ENCODE measurements at places on chromosomes 1 and 21.

- no peak for DNase-seq
Observed at GRCh38 chr1:44603718-44604117, 70.6 kb downstream of the TMEM53 start.

GRCh38 chr1:149896575-149896974 is 2.8 kb upstream of the BOLA1 start:
- DNase-seq: no peak

- DNase-seq: no peak
Observed at GRCh38 chr1:152505083-152505482, 5.5 kb upstream of the LCE5A start.

- DNase-seq: no peak
Observed at GRCh38 chr1:67689267-67690017, 4.4 kb downstream of the GADD45A start.

DNA sequence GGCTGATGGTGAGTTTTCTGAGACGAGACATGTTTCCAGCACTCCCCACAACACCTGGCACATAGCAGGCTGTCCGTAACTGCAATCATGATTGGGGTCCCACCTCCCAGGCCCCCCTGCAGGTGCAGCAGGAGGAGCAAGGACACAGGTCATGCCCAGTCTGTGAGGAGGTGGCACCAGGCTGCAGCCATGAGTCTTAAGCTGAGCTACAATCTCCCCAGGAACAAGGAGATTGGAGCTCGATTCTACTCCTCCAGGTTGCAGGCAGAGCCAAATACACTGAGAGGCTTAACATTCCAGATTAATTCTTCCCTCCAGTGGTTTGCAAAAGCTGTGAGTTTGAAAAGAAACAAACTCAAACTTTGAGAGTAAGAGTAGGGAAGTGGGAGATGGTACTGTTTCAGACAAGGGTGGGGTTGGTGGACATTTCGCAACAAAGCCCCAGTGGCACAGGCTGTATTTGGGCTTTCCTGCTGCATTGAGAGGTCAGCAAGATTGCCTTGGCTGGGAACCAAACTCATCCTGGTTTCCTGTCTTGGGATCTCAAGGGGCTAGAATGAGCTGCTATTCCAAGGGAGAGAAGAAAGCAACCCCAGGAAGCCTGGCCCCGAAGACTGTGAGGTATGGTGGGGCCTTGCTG is 64.8 kb upstream of the GALNT2 start:
- DNase-seq: no peak

GRCh38 chr1:24281591-24281990 is 37.6 kb upstream of the GRHL3 start:
- no peak for DNase-seq

DNA sequence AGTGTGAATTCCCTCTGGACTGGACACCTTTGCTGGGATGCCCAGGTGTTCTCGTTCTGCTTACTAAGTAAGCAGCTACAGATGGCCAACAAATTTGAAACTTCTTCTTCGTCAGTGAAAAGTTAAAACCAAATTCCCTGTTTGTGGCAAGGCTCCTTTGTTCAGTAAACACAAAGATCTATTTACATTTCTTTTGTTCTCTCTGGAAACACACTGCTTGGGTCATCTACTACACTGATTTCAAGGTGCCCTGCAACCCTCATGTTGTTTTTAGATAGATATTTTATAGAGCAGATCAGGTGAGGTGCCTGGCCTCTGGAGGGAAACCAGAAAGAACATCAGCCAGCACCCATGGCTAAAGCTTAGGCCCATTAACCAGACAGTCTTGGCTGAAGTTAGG is 157.2 kb upstream of the UBE2U start:
- DNase-seq: no peak

DNA sequence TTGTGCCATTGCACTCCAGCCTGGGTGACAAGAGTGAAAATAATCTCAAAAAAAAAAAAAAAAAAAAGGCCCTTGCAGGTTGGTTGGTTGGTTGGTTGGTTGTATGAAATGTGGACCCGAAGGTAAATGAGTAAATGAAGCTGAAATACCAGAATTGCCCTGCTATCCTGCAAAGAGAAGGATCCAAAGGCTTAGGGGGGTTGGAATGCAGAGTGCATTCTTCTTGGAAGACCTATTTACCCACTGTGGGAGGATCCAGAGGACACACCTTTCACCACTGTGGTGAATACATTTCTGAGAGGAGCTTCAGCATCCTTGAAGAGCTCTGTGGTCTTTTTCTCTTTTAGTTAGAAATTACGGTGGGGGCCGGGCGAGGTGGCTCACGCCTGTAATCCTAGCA is 28.7 kb upstream of the EIF4G3 start:
- no peak for DNase-seq

GRCh38 chr1:7645751-7646048 is 125.4 kb upstream of the VAMP3 start:
- no peak for DNase-seq

DNA sequence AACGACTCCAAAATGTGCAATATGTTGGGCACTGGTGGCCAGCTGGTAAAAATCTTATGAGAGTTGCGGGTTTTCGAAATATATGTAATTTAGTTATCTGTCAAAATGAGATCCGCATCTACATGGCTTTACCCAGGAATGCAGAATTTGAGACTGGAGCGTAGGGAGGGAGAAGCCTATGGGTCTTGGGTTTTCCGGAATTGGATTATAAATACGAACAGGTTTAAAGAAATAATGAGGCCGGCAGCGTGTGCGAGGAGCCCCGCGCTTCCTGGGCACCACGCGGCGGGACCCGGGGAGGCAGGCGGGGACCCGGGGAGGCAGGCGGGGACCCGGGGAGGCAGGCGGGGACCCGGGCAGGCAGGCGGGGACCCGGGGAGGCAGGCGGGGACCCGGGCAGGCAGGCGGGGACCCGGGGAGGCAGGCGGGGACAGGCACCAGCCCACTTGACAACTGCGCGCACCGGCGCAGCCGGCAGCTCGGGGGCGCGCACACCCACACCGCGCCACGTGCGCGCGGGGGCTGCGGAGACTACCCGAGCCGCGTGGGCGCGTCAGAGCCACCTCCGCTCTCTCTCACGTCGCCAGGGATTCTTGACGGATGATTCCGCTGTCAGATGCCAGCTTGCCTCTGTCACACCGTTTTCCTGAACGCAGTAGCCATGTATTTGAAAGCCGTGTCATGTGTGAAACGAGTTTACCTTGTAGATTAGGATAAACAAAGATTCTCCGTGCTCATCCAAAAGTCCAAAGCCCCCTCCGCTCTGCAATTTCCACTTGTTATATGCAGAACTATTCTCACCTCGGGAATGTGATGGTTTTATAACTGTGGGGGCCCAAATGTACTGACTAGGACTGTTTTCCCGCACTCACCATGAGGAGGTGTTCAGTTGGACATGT is 54.3 kb upstream of the HNRNPU start:
- no peak for DNase-seq

DNA sequence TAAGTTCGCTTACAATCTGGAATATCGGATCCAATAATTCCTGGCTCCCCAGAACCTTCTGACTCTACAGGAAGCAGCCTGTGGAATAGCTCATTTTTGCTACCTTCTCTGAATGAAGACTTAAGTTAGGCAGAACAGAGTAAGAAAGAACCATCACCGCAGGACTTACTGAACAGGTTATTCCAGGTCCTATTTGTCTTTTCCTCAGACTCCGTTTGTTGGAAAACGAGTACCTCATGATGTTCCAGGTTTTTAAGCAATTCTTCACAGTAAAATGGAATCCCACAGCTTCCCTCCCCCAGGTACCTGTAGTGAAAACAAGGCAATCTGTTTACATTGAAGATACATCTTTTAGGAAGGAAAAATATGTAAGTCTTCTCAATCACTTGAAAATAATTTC is 59.8 kb downstream of the ADCY10 start:
- no peak for DNase-seq

GRCh38 chr1:248885646-248886045 is 20.4 kb upstream of the PGBD2 start:
- no peak for DNase-seq

DNA sequence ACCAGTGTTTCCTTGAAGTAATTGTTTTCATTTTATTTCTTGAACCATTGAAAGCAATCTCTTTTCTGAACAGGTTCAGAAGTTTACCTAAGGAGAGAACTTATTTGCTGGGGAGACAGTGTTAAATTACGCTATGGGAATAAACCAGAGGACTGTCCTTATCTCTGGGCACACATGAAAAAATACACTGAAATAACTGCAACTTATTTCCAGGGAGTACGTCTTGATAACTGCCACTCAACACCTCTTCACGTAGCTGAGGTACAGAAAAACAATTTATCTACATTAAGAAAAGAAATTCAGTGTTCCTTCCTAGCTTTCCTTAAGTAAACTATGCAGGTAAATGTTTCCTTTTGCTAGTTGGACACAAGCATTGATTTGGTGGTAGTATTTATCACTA is 27.4 kb downstream of the AGL start:
- no peak for DNase-seq

GRCh38 chr1:111850109-111850508 is 94.4 kb downstream of the DDX20 start:
- no peak for DNase-seq

- no peak for DNase-seq
Observed at GRCh38 chr1:155608888-155609225, 1.2 kb upstream of the MSTO1 start.

- DNase-seq: peak; percentile 93
Observed at GRCh38 chr1:41629571-41629970, 145.1 kb upstream of the EDN2 start.

DNA sequence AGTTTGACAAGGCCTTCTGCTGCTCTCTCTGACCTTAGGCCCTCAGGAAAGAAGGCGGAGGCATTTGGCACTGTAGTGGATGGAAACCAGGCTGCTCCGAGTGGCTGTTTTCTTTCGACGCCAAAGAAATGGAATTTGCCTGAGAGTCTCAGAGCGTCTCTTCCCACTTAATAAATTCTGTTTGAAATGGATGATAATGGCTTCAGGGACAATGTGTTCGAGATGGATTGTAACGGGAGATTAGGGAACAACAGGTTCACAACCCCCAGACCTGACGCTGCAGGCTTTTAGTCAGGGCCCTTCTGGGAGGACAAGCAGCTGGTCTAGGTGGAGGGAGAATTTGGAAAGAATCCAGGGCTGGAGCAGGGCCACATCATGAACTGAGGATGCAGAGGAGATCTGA is 58.6 kb downstream of the TLR5 start:
- no peak for DNase-seq

- DNase-seq: no peak
Observed at GRCh38 chr1:4310396-4310923, 343.9 kb upstream of the AJAP1 start.

DNA sequence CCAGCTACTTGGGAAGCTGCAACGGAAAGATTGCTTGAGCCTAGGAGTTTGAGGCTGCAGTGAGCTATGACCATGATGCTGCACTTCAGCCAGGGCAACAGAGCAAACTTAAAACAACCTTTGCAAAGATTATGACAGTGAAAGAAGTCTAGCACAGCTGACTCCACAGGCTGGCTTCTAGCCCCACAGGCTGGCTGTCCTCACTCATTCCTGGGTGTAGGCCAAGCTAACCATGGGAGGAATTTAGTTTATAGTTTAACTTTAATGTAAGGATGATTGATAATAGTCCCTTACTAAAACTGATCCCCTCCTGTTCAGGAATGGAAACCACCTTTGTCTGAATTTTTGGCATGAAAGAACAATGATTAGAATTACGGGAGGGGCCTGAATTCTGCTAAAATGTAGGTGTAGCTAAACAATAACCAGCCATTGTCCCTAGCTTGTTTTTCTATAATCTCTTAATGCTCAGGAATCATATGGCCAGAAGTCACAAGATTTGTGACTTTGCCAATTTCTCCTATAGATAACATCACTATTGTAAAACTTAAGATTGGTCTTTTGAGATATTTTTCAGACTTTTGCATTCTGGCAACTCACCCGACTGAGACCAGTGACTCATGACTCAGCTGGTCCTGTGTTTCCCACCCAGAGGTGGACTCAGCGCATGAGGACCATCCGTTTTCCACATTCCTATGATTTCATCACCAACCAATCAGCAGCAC is 28.1 kb upstream of the SGIP1 start:
- no peak for DNase-seq

GRCh38 chr1:160096274-160097116 is 1.9 kb downstream of the IGSF8 start:
- DNase-seq: no peak

DNA sequence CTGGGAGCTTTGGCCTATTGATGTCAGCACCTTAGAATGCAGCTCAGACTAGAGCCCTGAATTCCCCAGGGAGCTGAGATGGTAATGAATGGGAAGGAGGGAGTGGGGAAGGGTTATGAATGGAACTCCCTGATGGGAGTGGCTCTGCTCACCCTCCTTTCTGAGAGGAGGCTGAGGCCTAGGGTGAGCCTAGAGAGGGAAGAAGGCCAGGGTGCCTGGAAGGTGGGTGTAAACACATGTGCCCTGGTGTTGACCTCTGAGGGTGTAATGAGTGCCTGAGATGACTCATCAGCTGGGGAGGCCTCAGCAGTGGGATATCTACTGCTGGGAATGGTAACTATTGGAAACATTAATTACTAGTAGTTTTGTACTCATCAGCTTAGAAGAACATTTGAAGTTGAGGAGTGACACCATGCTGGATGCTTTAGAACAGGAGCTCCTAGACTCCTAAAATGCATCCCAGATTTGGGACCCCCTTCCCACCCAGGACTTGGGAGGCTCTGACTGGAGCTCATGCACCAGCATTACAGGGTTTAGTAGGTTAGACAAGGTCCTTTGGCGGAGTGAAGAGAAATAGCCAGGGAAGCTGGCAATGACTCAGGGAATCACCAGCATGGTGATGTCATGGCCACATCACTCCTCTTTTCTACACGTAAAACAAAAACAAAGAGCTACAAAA is 16.0 kb upstream of the PIGV start:
- DNase-seq: peak; percentile 91

DNA sequence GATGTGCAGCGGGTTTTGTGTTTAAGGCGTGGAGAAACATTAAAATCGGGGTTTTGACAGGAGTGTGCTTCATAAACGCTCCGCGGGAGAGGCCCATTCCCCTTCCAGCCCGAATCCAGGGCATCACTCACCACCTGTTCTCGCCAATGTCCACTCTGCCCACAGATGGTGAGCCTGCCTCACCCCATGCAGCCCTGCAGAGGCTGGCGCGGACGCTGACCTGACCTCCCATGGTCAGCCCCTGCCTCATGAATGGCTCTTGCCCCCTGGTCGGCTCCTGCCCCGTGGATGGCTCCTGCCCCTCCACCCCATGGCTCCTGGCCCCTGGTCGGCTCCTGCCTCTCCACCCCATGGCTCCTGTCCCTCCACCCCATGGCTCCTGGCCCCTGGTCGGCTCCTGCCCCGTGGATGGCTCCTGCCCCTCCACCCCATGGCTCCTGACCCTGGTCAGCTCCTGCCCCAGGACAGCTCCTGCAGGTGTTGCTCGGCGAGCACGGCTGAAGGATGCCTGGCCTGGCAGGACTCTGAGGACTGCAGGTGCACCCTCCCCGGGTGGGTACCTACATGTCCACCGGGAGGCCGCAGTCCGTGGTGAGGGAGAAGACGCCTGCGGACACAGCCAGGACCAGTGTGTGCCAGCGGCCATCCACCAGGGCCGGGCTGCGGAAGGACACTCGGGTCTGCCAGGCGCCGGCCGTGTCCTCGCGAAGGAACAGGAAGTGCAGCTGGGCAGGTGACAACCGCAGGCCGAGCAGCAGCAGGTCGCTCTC is 6.7 kb downstream of the KRTAP10-1 start:
- DNase-seq: no peak

GRCh38 chr1:60620087-60620486 is 462.3 kb upstream of the NFIA start:
- DNase-seq: no peak
